Tibial nerve (tissue), 4 donors: ENCODE measurements at places on chromosomes 3 and 15. TPM values are rescaled to one million over a fixed set of nuclear protein-coding genes. Genes with fewer than 3 reads are reported as not detected.

DNA sequence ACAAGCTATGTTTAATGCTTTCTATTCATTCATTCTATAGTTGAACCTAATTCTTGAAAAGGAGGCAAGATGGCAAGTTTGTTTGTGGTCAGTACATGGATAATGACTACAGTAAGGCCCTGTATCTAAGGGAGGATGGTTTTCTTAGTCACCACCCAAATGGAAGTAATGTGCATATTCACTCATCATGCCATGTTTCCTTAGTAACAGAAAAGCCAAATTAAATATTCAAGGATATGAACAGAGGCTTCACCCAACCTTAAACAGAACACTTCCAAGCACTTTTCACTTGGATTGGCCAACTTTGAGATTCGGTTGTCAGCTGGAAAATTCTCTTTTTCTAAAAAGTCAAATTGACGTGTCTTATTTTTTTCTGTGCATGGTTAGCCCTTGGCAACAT is 805.3 kb upstream of the LMCD1 start:
- DNase-seq = no peak

DNA sequence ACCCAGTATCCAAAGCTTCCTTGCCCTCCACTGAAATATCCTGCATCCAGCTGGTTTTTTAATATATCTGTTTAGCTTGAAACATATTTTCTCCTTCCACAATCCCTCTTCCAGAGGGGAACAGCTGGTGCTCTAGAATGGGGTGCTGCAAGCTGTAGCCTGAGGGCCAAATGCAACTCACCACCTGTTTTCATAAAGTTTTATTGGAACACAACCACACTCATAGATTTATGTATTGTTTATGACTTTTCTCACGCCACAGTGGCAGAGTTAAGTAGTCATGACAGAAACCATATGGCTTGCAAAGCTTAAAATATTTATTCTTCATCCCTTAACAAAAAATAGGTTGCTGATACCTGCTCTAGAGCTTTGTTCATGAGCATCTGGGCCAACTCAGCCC is 298.7 kb downstream of the CLSTN2 start:
- no peak for DNase-seq

DNA sequence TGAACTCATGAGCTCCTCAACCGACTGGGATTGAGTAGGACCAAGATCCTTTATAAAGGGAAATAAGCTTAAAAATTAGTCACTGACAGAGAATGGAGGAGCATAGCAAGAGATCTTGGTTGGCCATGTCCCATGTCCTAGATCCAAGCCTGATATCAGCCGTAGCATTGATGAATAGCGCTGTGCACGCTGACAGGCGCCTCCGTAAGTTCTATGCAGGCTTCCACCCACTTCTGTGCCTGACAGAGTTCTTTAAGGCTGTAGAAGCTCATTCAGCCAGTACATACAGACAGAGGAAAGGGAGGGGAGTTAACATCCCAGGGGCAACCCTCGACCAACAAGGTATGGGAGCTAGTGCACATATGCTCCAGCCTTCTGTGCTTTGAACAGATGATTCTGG is 251.7 kb upstream of the TBC1D5 start:
- no peak for DNase-seq

The KIF7 gene
- 7.2 TPM for total RNA-seq

The EFHB gene
- total RNA-seq = 4.4 TPM

The PRR23E gene
- not detected for total RNA-seq
